ENCODE measurements at places on chromosomes 7 and 10. TPM values are rescaled to one million over a fixed set of nuclear protein-coding genes. Genes with fewer than 3 reads are reported as not detected.
A peak's percentile ranks its signal among the peaks of the same experiment; 100 is the strongest.

DNA sequence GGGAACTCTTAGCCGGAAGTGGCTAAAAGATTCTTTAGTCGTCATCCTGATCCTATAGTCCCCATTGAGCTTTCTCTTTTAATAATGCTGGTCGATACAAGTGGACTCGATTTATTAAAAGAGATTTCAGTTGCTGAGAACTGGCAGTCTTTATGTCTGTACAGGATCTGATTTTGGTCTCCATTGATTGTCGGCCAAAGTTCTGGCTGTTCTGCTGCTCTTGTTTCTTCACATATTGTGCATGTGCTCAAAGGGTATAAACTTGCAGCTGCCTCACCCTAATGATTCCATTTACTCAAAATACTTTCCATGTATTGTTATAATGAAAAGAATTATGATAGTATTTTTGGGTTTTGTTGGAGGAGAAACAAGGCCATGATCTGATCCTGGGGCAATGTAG is 100.7 kb upstream of the CTTNBP2 start:
- no peak for DNase-seq

DNA sequence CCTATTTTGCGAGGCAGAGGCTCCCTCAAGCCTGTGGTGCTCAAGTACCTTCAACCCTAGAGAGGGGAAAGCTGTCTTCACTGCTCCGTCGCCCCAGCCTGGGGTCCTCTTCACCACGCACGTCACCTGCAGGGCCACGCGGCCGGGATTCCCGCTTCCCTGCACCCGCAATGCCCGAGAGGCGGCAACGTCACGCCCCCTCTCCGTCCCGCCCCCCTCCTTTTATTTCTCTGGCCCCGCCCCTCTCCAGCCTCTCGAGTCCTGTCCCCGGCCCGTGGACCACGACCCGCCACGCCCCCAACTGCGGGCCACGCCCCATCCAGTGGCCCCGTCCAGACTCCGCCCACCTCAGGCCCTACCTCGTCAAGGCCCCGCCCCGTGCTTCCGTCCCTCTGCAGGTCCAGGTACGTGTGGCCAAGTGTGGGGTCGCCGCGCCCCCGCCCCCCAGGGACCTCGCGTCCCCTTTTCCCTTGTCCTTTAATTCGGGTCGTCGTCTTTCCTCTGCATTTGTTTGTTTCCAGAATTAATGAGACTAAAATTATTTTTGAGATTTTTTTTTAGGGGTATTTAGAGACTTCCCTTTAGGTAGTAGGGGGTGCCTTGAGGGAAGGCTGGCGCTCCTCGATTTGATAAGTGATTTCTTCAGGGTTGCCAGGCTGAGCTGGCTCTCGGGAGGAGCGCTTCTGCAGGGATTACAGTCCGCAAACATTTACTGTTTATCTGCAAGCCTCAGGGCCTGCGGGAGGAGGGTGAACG is 69.8 kb upstream of the BAIAP2L1 start:
- DNase-seq: peak; percentile 14

GRCh38 chr7:107404740-107405537 is 64.9 kb upstream of the GPR22 start:
- no peak for DNase-seq

- peak; percentile 30 for DNase-seq
Measured at GRCh38 chr7:127884066-127884559, 147.1 kb downstream of the LRRC4 start.

GRCh38 chr7:171912-172515 is 20.4 kb upstream of the FAM20C start:
- DNase-seq: no peak

The ZNF804B gene
- not detected for total RNA-seq

DNA sequence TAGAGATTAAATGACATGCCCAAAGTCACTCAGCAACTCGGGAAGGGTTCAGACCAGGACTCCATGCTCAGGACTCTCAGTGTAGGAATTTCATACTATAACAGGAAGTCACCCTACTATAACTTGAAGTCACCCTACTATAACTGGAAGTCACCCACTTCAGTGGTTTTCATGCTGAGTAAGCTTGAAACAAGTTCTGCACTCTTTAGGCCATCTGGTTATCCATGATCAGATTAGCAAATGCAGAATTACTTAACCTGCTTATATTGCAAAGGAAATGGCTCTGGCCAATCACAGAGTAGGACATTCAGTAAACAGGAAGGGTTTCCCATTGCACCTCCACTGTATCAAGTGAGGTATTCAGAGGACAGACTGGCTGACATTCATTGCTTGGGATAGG is 1240.4 kb downstream of the GATA3 start:
- no peak for DNase-seq

The C10orf143 gene
- 0.96 TPM for total RNA-seq

The SEMA4G gene
- 0.64 TPM for total RNA-seq

GRCh38 chr7:65979583-65980477 is 2.2 kb downstream of the GUSB start:
- DNase-seq: no peak

The ALOX5 gene
- not detected for total RNA-seq

GRCh38 chr10:10617686-10618085 is 400.0 kb upstream of the CELF2 start:
- DNase-seq: no peak

The LOXL4 gene
- 0.46 TPM for total RNA-seq

- no peak for DNase-seq
Measured at GRCh38 chr7:24591152-24591551, 17.9 kb downstream of the PALS2 start.

The WAPL gene
- 36.6 TPM for total RNA-seq

GRCh38 chr7:96183163-96183670 is 138.7 kb downstream of the SLC25A13 start:
- DNase-seq: no peak

DNA sequence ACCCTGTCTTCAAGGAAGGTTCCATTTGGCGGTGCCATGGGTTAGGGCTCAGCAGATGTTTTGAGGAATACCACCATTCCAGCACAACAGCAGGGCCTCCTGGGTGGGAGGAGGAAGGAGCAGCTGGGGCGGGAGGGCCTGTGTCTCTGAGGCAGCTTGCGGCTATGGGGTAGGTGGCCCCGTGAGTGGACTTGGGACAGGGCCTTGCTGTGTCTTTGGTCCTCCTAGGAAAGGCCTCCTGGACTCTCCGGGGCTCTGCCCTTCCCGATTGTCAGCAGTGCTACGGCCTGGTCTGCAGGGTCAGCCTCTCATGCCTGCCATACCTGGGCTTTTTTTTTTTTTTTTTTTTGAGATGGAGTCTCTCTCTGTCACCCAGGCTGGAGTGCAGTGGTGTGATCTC is 96.7 kb downstream of the PAXIP1 start:
- DNase-seq: no peak

DNA sequence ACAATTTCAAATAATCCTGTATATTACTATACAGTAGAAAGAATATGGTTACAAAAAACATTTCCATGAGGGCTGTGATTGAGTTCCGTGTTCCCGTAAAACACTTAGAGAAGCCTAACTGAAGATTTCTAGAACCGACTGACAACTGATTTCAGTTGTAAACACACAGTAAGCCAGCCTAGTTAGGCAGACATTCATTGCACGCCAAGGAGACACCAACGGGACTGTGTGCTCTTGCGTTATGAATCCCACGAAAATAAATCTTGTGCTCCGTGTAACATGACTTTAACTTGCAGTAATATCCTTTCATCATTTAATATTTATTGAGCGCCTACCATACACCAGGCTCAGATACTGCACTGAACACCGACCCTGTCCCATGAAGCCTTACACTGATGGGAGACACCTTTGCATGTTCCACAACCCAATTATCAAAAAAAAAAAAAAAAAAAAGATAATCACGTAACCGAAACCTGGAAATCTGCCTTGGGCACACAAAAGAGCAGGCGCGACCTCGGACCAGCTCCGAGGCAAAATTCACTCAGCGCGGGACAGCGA is 420 bp upstream of the KLHL7 start:
- no peak for DNase-seq

DNA sequence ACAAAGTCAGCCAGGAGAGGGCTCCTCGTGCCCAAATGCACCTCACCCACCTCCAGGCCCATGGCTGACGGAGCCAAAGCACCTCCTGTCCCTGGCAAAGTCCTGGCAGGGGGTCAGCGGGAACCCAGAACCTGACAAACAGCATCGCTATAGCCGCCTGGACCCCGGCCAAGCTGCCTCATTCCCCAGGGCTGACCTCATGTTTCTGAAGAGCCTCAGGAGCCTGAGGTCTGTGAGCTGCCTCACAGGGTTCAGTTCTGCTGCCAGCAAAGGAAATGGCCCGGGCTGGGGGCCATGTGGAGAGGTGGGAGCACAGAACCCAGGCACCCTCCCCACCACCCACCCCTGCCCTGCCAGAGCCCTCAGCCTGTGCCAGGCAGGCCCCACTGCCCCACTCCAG is 4.2 kb upstream of the NANOS1 start:
- peak; percentile 35 for DNase-seq

- no peak for DNase-seq
Measured at GRCh38 chr7:2037301-2037807, 195.4 kb downstream of the MAD1L1 start.

DNA sequence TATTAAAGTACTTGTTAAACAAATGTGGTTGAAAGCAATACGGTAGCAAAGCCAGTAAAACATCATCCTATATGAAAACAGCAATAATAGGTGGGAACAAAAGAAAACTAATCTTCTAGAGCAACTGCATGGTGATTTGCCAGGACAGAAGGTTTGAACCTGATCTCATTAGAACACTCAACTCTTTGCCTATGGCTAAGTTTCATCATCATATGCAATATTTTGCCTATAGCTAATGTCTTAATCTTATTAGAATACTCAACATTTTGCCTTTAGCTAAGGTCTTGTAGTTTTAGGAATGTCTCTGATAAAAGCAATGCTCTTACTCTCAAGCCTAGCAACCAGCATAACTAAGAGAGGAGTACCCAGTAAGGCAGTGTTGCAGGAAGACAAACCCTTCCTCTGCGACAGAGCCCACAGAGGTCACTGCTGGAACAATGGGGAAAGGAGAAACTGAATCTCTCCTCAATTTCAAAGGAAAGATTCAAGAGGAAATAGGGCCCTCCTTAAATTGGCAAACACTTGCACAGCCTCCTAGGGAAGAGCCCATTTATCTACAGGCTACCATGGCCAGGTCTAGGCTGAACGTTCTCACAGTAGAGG is 38.3 kb downstream of the CADPS2 start:
- DNase-seq: no peak

- DNase-seq: peak; percentile 44
Measured at GRCh38 chr10:104937567-104937966, 296.5 kb downstream of the SORCS3 start.

- DNase-seq: peak; percentile 96
Measured at GRCh38 chr7:141158561-141158960, 84.7 kb downstream of the TMEM178B start.

The OR9A2 gene
- not detected for total RNA-seq

DNA sequence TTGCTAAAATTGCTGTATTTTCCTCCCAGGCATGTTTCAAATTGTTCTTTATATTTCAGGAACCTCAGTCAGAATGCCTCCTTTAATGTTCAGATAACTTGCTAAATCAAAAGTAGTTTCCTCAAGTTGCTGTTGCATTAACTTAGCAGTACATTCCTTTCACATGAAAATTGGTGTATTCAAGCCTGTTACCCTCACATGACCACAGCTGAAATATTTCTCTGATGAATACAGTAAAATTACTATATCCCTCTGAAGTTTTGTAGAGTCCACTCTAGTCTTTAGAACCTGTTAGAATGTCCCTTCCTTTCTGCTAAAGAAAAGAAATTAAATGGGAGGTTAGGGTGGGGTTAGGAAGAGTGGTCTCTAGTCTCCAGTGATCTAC is 24.5 kb upstream of the C1GALT1 start:
- peak; percentile 94 for DNase-seq

DNA sequence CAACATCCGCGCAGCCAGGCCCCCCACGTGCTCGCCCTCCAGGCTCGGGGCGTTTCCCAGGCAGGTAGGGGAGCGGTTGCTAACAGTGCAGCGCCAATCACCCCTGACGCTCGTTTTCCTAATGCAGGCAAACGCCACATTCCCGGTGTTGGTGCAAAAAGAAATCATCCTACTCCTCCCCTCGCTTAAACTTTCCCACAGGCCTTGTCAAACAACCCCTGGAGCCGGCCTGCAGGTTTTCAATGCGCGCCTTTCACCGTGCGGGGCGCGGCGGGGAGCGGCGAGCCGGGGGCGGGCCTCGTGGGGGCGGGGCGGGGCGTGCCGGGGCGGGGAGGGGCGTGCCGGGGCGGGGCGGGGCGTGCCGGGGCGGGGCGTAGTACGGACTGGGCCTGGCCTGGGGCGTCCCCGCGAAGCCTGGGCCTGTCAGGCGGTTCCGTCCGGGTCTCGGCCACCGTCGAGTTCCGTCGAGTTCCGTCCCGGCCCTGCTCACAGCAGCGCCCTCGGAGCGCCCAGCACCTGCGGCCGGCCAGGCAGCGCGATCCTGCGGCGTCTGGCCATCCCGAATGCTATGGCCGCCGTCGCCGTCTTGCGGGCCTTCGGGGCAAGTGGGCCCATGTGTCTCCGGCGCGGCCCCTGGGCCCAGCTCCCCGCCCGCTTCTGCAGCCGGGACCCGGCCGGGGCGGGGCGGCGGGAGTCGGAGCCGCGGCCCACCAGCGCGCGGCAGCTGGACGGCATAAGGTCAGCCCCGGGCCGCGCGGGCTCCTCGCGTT is at the start of gene ECHDC3:
ECHDC3 (plus strand) TSS at position 374 of the 770 bp plus-strand sequence; CDS start at position 569, 195 bp downstream.
- peak; percentile 13 for DNase-seq

DNA sequence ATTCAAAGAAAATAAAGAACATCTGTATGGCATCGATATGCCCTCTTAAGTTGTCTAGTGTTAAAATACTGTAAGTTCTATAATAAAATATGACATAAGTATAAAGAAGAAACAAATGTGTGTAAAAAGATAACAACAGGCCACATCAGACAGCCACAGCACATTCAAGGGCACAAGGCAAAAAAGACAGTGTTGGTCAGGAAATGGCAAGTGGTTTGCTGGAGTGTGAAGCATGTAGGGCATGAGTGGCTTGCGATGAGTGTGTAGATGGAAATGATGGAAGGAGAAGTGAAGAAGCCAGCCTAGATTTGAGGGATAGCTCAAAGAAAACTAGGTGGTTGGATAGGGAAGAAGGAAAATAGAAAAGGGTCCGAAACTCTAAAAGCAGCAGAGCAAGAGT is 341.6 kb downstream of the CRPPA start:
- no peak for DNase-seq

- no peak for DNase-seq
Measured at GRCh38 chr10:97494863-97495506, 3.2 kb downstream of the MMS19 start.

DNA sequence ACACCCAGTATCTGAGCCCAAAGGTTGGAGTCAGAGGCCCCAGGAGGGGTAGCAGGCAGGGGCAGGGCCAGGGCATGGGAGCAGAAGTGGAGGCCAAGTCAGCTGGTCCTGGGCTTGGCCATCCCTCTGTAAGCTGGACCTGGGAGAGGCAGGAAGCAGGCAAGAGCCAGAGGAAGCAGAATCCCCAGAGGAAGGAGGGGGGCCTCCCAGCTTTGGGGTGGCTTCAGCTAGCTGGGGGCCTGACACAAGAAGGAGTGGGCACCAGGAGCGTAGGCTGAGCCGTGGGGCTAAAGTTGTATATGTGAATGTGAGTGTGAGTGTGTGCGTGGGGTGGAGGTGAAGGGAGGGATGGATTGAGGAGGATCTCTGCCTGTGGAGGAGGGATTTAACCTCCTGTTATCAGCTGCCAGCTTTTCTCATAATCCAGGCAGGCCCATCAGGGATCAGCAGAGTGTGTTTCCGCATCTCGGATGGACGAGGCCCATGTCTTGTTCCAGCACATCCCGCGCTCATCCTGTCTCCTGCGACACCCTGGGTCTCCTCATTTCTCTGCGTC is 54.0 kb downstream of the NEURL1 start:
- DNase-seq: no peak

GRCh38 chr7:22438994-22439393 is 61.0 kb downstream of the STEAP1B start:
- DNase-seq: no peak

Data from LHCN-M2 (cell line).